ENCODE measurements at places on chromosomes 2 and 18.

GRCh38 chr2:62140426-62141141 is 55.3 kb upstream of the B3GNT2 start:
- DNase-seq = no peak

DNA sequence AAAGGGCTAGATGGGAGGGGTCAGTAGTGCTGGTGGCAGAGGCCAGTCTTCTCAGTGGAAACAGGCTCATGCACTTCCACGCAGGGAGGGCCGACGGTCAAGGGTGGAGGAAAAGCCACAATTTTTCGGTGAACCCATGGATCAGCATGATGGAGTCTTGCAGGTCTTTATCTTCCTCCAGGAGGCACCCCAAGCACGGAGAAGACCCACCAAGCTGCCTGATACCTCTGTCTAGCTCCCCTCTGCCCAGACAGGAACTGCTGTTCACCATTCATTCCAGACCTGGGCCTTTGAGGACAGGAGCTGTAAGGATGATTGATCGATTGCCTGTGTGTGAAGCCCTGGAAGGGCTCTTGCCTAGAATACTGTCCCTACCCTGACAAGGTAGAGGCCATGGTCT is 2.8 kb upstream of the LRRFIP1 start:
- DNase-seq = no peak

- DNase-seq = no peak
These were observed 36.6 kb downstream of the EXOC6B start for GRCh38 chr2:72789241-72789640.

- no peak for DNase-seq
These were observed at the start of gene THSD7B for GRCh38 chr2:136765256-136766072. Gene THSD7B, plus strand, starts transcription at chr2:136765545. Its CDS starts 116,634 bp downstream, at chr2:136882179.

GRCh38 chr2:127612111-127612822 is 33.7 kb upstream of the GPR17 start:
- DNase-seq = no peak

- no peak for DNase-seq
These were observed 308.4 kb downstream of the ZNF804A start for GRCh38 chr2:184906709-184907108.

- no peak for DNase-seq
These were observed 181.4 kb upstream of the MSH6 start for GRCh38 chr2:47601568-47601967.

DNA sequence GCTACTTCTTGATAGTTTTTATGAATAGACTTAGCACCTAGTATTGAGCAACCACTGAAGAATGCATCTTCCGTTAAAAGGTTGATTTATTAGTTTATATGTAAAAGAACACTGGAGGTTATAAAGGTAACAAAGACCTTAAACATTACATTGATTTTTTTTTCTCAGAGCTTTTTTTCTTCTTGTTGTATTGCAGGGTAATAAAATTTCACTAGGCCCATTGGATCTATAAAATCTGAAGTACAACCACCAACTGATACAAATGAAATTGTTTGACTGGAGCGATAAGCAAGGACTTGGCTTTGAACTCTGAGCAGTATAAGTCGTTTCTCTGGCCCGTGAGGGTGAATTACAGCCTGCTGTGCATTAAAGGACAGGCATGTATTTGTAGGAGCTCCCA is 344.0 kb downstream of the LRRTM1 start:
- DNase-seq = no peak

DNA sequence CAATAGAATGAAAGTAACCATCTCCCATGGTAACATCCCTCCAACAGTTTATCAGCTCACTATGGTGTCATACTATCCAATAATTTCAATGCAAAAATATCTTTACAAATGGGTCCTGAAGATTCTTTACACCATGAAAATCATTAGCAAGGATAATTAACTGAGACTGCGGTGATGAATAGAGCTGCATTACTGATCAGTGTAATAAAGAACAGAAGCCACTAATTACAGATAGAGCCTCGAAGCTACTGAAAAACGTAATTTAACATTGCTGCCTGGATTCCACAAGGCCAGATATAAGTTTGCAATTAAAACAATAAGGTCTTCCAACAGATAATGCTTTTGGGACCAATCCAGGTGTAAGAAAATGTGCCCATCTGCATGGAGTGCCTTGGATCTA is 1245.8 kb upstream of the SLC39A10 start:
- DNase-seq = no peak

DNA sequence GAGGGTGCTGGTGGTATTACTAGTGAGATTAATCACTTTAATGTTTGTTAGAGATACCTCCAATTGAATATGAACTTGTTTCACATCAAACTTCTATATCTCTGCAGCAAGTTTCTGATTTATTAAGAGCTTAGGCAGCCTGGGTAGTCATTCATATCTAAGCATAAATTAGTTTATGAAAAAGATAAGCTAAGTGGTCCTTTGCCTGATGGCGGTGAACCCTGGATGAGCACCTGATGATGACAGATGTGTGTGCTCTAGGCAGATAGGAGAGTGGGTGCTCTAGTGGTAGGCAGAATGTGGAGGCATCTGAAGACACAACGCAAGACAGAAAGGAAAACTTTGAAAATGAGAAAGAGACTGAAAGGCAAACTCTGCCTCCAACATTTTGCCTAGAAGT is 5.0 kb downstream of the FKBP7 start:
- no peak for DNase-seq

DNA sequence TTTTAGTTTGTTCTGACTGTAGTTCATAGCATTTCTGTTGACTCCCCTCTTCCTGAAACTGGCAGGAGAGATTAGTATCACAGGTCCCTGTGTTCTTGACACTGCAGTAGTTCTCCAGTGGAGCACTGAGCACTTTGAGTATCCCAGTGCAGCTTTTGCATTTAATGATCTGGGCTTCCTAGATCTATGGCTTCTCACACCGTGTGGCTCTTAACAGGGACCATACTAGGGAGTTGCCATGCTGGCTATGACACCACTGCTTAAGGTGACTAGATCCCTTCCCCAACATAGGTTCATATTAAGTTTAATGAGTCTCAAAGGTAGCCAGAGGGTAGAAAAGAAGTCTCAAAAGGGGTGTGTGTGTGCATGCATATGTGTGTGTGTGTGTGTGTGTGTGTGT is 6.2 kb upstream of the MSTN start:
- no peak for DNase-seq

DNA sequence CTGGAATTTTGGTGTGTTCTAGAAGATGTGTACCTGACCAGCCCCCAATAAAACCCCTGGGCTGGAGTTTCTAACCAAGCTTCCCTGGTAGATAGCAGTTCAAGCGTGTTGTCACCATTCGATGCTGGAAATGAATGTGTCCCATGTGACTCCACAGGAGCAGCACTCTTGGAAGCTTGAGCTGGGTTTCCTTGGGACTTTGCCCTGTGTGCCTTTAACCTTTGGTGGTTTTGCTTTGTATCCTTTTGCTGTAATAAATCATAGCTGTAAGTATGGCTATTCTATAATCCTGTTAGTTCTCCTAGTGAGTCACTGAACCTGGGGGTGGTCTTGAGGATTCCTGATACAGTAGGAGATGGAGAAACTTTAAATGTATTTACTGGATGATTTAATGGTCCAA is 65.2 kb downstream of the KLHL14 start:
- no peak for DNase-seq

- DNase-seq = no peak
These were observed 21.5 kb upstream of the CDKL4 start for GRCh38 chr2:39265315-39265714.

- DNase-seq = no peak
These were observed 139.4 kb upstream of the CELF4 start for GRCh38 chr18:37705016-37705415.

DNA sequence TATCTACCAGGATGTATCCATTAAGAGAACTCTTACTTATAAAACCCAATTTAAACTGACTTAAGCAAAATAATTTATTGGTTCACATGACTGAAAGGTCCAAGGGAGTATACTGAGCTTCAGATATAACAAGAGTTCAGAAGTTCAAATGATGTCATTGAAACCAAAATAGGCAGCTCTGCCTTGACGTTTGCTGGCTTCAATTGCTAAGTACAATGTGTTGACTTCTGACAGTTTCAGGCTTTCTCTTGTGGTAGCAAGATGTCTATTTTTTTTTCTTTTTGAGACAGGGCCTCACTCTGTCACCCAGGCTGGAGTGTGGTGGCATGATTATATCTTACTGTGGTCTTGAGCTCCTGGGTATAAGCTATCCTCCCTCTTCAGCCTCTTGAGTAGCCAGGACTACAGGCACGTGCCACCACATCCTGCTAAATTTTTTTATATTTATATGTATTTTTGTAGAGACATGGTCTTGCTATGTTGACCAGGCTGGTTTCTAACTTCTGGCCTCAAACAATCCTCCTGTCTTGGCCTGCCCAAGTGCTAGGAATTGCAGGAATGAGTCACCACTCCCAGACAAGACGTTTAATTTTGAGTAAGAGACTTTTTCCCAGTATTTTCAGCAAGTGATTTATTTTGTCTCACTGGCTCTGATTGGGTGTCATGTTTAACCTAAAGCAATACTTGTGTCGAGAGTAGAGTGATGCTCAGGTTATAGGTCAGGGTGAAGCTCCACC is 184.8 kb downstream of the NR4A2 start:
- no peak for DNase-seq

GRCh38 chr2:148814143-148814859 is 60.7 kb upstream of the KIF5C start:
- no peak for DNase-seq

DNA sequence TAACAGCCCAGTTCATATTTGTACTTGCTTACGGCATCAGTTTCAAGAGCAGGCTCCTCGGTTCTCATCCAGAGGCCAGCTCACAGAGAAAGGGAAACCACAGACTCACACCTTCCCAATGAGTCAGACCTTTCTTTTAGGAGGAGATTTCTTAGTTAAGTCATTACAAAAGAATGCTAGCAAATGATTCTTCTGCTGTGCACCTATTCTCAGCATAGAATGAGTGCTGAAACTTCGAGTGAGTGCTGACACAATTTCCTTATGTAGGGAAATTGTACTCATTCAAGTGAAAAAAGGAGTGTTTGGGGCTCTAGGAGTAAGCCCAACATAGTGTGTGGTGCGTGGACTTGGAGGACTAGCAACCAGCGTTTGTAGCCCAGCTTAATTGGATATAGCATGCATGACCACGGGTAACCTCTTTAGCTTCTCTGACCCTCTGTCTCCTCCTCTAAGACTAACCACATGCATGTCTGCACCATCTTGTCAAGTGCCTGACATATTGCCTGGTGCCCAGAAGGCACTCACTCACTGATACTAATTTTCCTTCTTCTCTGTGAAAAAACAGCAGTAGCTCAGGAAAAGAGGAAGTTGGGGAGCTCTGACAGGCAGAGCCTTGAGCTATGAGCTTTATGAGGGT is 87.0 kb downstream of the ALPK2 start:
- DNase-seq = no peak

GRCh38 chr2:190668892-190669291 is 20.0 kb downstream of the NAB1 start:
- no peak for DNase-seq

DNA sequence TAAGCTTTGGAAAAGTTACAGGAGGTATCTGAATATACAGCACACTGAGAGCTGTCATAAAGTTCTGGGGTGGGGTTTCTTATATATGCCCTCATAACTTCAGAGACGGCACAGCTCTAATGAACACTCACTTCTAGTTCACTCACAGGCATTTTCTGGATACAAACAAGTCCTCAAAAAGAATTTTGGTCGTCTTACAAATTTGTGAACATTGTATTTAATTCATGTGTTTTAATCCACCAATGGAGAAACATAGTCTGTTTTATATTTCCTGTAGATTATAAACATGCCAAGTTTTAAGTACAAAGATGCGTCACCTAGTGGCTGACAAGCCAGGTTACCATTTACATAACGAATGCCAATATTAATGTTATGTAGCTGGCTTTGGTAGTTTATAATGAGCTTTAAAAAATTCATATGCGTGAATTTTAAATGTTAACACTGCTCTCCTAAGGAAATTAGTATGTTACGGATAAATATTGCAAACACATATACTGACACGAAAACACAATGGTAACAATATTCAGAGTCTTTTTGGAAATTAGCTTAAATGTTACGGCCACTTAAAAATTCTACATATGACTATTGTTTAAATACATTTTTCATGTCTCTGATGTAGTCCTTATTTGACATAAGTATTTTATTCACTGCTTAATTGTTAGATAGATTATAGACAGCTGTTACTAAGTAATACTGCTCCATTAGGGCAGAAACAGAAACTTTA is 2.5 kb downstream of the COL3A1 start:
- no peak for DNase-seq

DNA sequence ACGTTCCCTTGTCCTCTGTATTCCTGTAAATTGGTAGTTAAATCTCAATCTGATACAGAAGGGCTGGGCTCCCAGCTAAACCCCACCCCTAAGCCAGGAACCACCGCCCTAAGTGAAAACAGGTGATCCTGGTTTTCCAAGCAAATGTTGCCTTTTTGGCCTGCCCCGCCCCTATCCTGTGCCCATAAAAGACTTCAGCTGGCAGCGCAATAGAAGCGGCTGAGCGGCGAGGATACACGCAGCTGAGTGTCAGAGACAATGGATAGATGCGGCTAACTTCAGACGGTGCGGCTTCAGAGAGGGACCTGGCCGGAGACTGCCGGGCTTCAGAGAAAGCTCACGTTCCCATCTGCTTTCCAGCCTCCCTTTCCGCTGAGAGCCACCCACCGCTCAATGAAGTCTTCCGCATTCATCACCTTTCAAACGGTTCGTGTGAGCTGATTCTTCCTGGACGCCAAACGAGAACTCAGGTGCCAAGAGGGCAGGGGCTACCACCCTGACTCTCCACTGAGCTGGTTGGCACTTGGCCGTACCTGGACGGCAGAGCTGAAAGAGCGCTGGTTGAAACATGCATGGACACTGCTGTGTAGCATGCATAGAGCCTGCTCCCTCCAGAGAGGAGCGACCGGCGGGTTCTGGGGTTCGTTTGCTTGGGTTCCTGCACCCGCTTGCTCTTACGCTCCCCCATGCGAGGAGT is 49.5 kb upstream of the POLE4 start:
- DNase-seq = no peak

- no peak for DNase-seq
These were observed 7.5 kb downstream of the PARD6G start for GRCh38 chr18:80239830-80240229.

GRCh38 chr2:39996653-39997080 is 217.6 kb upstream of the THUMPD2 start:
- DNase-seq = no peak

All from omental fat pad (tissue), 4 donors.